ENCODE measurements at places on chromosomes 5 and 9.

DNA sequence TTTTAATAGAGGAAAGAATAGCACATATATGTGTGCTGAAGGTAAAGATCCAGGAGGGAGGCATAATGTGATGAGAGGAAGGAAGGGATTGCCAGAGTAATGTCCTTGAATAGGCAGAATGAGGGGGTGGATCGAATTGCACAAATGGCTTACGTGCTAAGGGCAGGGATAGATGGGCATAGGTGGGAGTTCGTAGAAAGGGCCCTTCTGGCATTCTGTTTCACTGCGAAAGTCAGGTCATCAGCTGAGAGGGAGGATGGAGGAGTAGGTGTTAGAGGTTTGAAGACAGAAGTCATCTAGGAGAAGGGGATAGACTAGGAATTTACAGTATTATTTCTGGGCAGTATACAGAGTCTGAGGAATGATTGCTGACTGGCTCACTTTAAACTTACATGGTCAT, 32.1 kb downstream of the CNOT6 start:
- no peak for DNase-seq

- no peak for DNase-seq
Measured at GRCh38 chr9:121816845-121817450, 165.5 kb downstream of the DAB2IP start.

DNA sequence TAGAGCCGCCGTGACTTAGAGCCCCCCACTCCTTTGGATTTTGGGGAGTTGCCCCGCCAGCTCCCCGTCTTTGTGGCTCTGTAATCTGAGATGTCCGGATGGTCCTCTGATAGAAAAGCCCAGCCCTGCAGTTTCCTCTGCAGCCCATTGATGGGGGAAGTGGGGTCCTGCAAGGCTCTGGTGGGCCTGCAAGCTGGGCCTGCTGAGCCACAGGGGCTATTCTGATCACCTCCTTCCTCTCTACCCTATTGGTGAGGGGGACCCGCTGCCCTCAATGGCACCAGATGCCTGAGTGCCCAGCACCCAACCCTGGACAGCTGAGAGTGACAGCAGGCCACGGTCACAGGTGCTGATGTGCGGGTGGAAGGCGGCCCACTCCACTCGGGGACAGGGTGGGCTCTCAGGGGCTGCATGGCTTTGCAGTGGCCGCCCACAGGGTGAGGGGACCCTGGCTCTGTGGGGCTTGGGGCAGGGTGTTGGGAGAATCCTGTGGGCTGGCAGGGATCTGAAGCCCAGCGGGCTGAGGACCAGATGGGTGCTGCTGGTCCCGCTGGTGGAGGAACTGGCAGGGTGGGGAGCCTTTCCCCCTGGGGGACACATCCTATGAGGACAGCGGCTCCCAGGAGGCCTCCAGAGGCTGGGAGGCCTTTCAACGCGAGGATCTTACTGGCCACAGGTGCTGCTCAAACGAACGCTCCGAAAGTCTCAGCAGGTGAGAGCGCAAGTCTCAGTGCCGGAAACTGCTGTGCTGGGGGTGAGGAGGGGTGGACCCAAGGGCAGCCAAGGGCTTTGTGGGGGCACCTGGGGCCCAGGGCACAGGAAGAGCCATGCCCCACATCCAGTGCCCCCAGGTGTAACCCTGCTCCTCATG, 30.0 kb upstream of the LPCAT1 start:
- no peak for DNase-seq

- DNase-seq: no peak
Measured at GRCh38 chr9:136075134-136075841, 19.8 kb downstream of the NACC2 start.

GRCh38 chr9:101269591-101270283, 115.1 kb downstream of the BAAT start:
- no peak for DNase-seq

DNA sequence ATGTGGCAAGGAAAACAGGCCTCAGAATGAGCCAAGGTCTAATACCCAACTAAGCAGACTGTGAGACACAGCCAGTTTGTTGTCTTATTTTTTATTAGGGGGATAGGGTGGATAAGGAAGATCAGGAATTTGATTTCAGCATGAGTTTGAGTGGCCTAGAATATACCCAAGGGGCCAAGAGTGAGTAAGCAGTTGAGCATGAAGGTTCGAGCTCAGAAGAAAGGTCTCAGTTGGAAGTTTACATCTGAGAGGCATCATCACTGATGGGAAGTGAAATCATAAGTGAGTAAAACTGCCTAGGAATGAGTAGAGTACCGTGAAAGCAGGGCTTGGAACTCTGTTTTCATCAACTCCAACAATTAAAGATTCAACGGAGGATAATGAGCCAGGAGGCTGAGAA, 12.6 kb downstream of the PSMD5 start:
- DNase-seq: no peak

GRCh38 chr9:81552581-81552991, 136.8 kb downstream of the TLE1 start:
- no peak for DNase-seq
